Type B pancreatic cell (in vitro differentiated cells): ENCODE measurements at places on chromosomes 7 and 10. TPM values are rescaled to one million over a fixed set of nuclear protein-coding genes. Genes with fewer than 3 reads are reported as not detected.

KNDC1 gene
- total RNA-seq, result 2.7 and 6.4 TPM in 2 replicates

TSPAN15 gene
- 19.4 and 19.7 TPM in 2 replicates for total RNA-seq

RGS10 gene
- total RNA-seq, result 10.2 and 16.0 TPM in 2 replicates

NFKB2 gene
- total RNA-seq, result 29.7 and 47.1 TPM in 2 replicates

PSMC2 gene
- total RNA-seq, result 108 and 109 TPM in 2 replicates

PLEKHA8 gene
- total RNA-seq, result 27.7 and 46.0 TPM in 2 replicates

ALOX5 gene
- 7.9 and 17.3 TPM in 2 replicates for total RNA-seq

RNF148 gene
- 0.39 TPM in 1 of 2 replicates, not detected in the other for total RNA-seq

PRKAR2B gene
- 6.3 and 7.2 TPM in 2 replicates for total RNA-seq

OR2F1 gene
- total RNA-seq, result not detected in 2 replicates

POM121L12 gene
- total RNA-seq, result not detected in 2 replicates

FAM25A gene
- not detected in 2 replicates for total RNA-seq

MSMB gene
- 5.6 and 7.7 TPM in 2 replicates for total RNA-seq

PTN gene
- total RNA-seq, result 16.2 and 271 TPM in 2 replicates

HOXA9 gene
- 0.67 and 4.1 TPM in 2 replicates for total RNA-seq

SFXN4 gene
- total RNA-seq, result 26.8 and 40.8 TPM in 2 replicates

GGCT gene
- total RNA-seq, result 72.6 and 105 TPM in 2 replicates

AASS gene
- 6.3 and 40.8 TPM in 2 replicates for total RNA-seq

SFRP4 gene
- 0.14 and 4.4 TPM in 2 replicates for total RNA-seq

AMPH gene
- 2.0 and 19.9 TPM in 2 replicates for total RNA-seq
